ENCODE measurements at places on chromosomes 3 and 15.

DNA sequence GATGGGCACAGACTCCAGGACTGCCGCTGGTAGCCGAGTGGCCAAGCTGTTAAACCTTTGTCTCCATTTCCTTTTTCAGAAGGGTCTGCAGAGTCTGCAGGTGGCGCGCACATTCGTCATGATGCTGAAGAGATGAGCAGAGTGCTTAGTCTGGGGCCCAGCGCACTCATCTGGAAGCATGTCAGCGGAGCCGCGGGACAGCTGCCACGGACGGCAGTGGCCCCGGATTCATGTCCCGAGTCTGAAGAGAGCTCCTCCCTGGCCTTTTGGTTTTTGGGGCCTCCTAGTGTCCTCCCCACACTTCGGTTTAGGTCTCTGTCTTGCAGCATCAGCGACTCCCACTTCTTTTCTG lies 42.6 kb downstream of the KLHL25 start:
- no peak for DNase-seq

- no peak for DNase-seq
These were observed 7.7 kb upstream of the IRAK2 start for GRCh38 chr3:10157031-10157430.

- DNase-seq: no peak
These were observed 47.0 kb downstream of the OCA2 start for GRCh38 chr15:28051955-28052633.

DNA sequence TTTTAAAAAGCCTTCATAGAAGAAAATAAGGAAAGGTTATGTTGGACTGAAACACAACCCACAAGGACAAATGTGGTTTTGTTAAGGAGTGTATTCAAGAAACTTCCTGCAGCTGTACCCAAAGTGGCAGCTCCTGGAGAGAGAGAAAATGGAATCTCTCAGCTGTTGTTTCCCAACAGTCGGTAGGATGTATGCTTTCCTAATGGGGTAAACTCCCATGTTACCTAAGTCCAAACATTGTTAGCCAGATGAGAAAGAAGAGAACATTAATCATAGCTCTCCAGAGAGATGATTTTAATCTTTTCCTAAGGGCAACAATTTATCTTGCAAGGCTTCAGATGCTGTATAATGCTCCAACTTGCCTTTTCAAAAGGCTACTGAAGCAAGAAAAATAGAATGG lies 22.6 kb upstream of the TEX9 start:
- DNase-seq: no peak

GRCh38 chr3:152688313-152688712 lies 146.6 kb upstream of the P2RY1 start:
- DNase-seq: no peak

Measured in NCI-H1092 treated with DMSO at 0.1 percent for 48 hours (cell line).